Stimulated activated CD8-positive, alpha-beta memory T cell treated with anti-CD3 and anti-CD28 coated beads, Interleukin-15, amount 100 ng/mL, for 24 hours (primary cell): ENCODE measurements at places on chromosomes 5 and 9.

DNA sequence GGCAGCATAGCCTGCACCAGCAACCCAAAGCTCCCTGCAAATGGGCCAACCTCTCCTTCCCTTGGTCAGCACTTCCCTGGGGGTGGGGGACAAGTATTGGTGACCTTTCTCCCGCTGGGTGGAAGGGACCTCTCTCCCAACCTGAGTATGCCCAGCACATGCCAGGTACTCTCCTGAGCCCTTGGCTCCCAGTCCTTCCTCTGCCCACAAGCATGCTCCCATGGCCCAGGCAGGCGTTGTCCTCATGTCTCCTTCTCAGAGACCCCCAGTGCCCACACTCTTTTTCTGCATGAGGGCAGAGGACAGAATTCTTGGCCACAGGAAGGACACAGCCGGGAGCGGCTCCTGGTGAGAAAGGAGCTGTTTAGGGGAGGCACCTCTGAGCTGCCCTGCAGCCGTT, 60.3 kb downstream of the PHF2 start:
- DNase-seq, result no peak

DNA sequence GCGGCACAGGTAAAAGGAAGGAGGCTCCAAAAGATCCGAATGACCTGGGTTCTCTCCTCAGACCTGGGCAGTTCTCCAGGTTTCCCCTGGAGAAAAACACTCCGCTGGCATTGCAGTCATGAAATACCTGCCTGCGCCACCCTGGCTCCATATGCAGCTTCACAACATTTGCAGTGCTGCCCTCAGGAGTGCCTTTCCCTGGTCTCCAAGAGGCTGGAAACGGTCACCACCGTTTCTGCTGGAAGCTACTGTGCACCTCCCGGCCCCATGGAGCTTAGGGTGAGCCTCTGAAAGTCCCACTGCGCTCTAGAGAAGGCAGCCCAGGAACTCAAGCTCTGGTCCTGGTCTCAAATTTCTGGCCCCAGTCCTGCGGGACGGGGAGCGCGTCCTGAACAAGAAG, 670 bp downstream of the UGT3A1 start:
- DNase-seq, result no peak

DNA sequence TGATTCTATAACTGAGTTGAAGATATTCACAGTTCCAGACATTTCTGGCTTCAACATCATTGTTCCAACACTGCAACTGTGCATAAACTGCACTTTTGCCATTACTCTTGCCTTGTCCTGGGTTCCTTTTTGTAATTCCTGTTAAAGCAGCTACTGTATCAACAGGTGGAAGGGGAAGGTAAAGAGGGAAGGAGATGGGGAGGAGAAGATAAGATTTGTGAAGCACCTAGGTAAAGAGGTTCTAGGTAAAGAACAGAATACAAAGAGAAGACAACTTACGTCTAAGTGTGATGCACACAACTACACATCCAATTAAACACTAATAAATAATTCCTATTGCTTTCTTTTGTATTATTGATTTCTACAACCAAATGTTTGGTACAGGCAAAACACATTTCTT, 36.2 kb downstream of the LEAP2 start:
- DNase-seq, result no peak

DNA sequence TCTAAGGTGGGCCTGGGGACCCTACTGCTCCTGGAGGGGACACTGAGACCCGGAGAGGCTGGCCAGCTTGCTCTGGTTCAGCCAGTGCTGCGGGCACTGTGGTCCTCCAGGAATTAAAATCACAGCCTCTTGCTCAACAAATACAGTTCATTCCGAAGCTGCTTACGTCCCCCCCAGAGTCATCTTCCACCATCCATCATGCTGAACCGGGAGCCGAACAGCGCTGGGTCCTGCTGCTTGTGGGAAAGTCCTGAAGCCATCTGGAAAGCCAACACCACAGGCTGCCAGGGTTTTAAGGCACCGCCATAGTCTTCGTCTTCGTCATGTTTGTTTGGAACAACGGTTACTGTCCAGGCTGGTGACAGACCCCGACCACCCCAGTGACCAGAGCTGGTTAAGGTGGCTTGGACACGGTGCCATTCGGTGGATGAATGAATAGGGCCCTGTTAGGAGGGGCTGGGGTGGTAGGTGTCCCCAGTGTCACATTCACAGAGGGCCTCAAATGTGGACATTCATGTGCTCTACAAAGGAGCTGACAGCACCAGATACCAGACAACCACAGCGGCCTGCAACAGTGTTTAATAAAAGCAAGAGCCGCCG, 81.6 kb upstream of the PHYKPL start:
- DNase-seq, result no peak

DNA sequence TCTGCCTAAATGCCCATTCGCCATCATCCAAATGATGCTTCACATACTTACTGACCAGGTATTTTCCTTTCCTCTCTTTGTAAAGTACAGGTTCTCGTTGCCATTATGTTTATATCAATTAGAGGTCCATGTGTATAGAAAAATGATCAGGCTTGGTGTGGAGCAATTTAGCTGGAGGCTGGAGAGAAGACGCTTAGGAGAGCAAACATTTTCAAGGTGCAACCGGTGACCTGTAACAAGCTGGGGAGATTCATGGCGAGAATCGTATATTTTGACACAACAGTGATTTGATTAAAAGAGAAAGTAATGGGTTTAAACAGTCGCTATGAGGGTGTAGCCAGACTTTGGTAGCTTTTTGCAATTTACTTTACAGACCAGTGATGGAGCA, 170.9 kb upstream of the TBCA start:
- DNase-seq, result no peak

DNA sequence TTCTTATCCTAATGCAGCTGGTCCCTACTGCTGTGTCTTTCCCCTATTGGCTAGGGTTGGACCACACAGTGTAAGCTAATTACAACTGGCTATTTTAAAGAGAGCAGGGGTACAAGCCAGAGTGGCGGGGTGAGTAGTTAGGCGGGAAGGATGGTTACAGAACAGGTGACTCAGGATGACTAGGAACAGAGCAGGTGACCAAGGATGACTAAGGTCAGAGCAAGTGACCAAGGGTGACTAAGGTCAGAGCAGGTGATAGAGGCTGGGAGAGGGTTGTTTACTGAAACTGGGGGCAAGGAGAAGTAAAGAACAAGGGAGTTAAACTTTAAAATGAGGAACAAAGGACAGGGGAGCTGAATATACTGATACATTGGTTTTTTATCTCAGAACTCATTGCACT, 125.4 kb downstream of the PTTG1 start:
- DNase-seq, result no peak

DNA sequence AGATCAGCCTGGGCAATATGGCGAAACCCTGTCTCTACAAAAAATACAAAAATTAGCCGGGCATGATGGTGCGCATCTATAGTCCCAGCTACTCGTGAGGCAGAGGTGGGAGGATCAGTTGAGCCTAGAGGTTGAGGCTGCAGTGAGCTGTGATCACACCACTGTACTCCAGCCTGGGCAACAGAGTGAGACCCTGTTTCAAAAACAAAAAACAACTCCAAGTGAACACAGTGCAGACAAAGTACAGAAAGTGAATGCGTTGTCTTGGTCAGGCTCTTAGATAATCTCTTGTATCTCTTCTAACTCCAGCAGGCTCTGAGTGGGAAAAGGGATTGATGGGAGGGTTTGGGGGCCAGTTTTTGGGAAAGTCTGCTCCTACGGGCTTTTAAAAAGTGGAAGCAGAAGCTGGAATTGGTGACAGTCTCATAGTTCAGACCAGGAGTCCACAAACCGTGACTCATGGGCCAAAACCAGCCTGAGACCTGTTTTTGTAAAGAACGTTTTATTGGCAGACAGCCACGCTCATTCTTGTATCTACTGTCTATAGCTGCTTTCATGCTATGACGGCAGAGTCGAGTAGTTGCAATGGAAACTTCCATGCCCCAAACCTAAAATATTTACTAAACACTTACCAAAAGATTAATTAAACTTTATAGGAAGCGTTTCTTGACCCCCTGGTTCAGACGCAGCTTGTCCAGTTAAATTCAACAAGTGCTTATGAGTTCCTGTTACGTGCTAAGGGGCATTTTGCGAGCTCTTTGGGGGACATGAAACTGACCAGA, 32.9 kb downstream of the NDST1 start:
- DNase-seq, result no peak

- DNase-seq, result no peak
Observed at GRCh38 chr5:143350751-143351602, 52.5 kb downstream of the NR3C1 start.

GRCh38 chr5:122907276-122907675, 61.9 kb downstream of the SNX24 start:
- DNase-seq, result no peak

DNA sequence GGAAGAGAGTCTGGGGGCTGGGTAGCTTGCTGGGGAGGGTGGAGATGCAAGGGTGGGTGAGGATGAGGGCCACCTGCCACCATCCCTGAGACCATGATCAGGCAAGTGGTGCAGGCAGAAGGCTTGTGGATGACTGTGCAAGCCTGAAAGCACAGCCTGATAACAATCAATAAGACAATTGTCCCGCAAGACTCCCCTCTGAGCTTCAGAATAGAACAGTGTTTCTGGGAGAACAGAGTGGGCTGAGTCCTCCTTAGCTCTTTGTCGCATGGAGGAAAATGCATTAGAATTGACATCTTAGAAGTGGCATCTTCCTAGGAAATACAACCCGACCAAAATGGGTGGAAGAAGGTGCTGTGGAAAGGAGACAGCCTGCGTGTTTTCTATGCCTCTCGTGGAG, 6.6 kb downstream of the GADD45G start:
- DNase-seq, result no peak

DNA sequence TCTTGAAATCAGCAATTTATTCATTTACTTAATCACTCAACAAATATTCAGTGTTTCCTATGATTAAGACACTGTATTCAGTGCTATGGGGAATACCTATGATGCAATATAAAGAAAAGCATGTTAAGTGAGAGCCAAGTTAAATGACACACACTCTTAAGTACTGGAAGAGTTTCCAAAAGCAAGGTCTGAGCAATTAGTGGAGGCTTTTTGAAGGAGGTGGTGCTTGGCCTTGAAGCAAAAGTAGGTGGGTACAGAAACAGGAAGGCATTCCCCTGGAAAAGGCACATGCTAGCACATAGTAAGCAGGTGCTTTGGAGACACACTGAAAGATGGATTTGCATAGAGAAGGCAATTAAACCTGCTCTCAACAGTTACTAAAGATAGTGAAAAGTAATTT, 4.0 kb downstream of the TSLP start:
- DNase-seq, result no peak

- DNase-seq, result no peak
Observed at GRCh38 chr5:98557916-98558315, 215.5 kb upstream of the RGMB start.

DNA sequence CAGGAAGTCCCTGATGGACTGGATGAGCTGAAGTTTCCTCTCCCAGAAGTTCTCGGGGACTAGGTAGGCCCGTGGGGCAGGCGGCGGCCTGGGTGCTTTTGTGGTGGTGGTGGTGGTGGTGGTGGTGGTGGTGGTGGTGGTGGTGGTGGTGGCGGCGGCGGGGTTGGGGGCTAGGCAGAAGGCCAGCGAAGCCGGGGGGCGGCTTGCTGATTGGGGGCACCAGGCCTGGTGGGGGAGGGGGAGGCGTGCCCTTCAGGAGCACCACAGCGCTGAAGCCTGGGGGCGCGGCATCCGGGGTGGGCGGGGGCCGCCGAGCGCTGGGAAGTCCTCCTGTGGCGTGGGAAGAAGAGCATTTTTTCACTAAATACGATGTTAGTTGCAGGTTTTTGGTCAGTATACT, 26.9 kb downstream of the SPATA31C1 start:
- DNase-seq, result no peak

DNA sequence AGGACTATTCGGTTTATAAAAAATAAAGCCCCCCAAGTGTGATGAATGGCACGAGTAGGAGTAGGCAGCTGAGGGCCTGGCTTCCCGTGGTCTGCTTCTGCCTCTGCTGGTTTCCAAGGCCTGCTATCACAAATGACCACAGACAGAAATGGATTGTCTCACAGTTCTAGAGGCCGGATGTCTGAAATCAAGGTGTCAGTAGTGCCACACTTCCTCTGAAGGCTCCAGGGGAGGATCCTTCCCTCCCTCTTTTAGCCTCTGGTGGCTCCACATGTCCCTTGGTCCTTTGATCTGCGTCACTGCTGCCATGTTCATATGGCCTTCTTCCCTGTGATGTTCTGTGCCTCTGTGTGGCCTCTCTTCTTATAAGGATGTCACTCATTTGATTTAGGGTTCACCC, 15.1 kb downstream of the PRKACG start:
- DNase-seq, result no peak
